ENCODE measurements at places on chromosomes 5 and 9. TPM values are rescaled to one million over a fixed set of nuclear protein-coding genes. Genes with fewer than 3 reads are reported as not detected.

Gene LCN12
- total RNA-seq = 2.8 TPM

Gene ZNF79
- total RNA-seq = 10.4 TPM

Gene SLC4A9
- total RNA-seq = 0.72 TPM

Gene PCDHGB3
- total RNA-seq = 0.10 TPM

Gene TICAM2
- total RNA-seq = 0.68 TPM

Gene NDUFS4
- total RNA-seq = 48.8 TPM

Gene ENHO
- total RNA-seq = not detected

Gene FBXL7
- total RNA-seq = not detected

Gene LCN9
- not detected for total RNA-seq

Gene PALM2AKAP2
- total RNA-seq = not detected

Gene C5orf58
- not detected for total RNA-seq

Gene BNIP1
- total RNA-seq = 15.0 TPM

Gene DNAH5
- total RNA-seq = not detected

Gene AQP7
- total RNA-seq = 0.55 TPM

Gene TAF1L
- total RNA-seq = 0.02 TPM

Gene PTCH1
- 8.8 TPM for total RNA-seq

Gene SV2C
- 0.02 TPM for total RNA-seq

All from activated naive CD4-positive, alpha-beta T cell treated with anti-CD3 and anti-CD28 coated beads, Interleukin-2, amount 10 ng/mL, durations not matched to agents 5 hours and 36 hours (primary cell).